Activated CD8-positive, alpha-beta memory T cell treated with anti-CD3 and anti-CD28 coated beads, Interleukin-2, amount 10 ng/mL, durations not matched to agents 7 days and 5 days (primary cell): ENCODE measurements at places on chromosomes 7 and 10. TPM values are rescaled to one million over a fixed set of nuclear protein-coding genes. Genes with fewer than 3 reads are reported as not detected.

Gene UTF1
- total RNA-seq, result not detected

GRCh38 chr10:133097418-133097817, 9.7 kb downstream of the ADGRA1 start:
- no peak for DNase-seq
- no peaks in the 10 kb centered on the region for H3K36me3 ChIP-seq
- peaks cover 4% of the 10 kb centered on the region for H3K27me3 ChIP-seq
- no peak overlapping the region for H3K27ac ChIP-seq
- no peaks in the 10 kb centered on the region for H3K4me1 ChIP-seq

DNA sequence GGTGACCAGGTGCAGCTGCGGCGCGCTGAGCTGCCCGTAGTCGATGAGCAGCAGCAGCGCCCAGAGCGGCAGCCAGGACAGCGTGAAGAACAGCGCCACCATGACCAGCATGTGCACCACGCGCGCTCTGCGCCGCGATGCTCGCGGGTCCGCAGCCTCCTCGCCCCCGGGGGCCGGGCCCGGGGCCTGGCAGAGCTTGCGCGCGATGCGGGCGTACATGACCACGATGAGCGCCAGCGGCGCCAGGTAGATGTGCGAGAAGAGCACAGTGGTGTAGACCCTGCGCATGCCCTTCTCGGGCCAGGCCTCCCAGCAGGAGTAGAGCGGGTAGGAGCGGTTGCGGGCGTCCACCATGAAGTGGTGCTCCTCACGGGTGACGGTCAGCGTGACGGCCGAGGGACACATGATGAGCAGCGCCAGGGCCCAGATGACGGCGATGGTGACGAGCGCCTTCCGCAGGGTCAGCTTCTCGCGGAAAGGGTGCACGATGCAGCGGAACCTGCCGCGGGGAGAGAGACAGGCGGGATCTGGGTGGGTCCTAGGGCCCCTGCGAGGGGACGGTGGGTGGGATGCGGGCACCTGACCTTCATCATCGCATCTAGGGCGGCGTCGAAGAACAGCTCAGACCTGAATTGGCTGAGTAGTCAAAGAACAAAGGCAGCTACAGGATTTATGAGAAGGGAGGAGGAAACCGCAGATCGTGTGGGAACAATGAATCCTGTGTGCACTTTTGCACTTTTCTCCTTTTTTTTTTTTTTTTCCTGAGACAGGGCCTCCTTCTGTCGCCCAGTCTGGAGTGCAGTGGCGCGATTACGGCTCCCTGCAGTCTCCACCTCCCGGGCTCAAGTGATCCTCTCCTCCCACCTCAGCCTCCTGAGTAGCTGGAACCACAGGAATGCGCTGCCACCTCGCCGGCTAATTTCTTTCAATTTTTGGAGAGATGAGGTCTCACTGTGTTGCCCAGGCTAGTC, 22.4 kb upstream of the PPA1 start:
- peaks cover 63% of the 10 kb centered on the region for H3K27me3 ChIP-seq
- no peak overlapping the region for H3K27ac ChIP-seq
- DNase-seq, result no peak

DNA sequence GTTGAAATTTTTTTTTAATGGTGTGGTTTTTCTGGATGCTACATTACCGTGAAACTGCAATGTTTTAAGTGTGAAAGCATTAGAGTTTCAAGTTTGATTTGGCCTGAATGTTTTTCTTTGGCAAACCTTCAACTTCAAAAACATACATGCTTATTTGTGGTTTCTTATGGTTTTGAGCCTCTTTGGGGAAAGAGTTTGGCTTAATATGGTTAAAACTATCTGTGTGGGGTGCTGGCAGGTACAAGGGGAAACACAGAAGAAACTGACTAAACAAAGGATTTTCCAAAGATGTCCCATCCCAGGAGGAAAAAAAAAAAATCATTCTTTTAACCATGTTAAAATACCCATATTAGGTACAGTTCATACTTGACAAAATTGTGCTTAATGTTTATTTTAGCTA, 121.1 kb downstream of the HGF start:
- no peaks in the 10 kb centered on the region for H3K36me3 ChIP-seq
- no peaks in the 10 kb centered on the region for H3K4me1 ChIP-seq

DNA sequence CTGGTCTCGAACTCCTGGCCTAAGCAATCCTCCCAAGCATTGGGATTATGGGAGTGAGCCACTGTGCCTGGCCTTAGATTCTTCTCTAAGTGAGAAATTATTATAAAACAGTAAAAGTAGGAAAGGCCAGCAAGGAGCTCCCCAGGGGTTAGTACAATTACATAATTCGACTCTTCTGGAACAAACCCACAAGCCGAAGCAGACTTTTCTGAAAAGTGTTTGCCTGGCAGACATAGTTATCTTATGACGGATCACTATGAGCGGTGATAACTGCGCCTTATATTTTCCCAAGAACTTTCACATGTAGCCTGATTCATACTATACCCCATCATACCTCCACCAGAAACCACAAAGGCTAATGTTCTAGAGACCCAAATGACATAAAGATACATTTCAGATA, 30.2 kb upstream of the SH3PXD2A start:
- H3K27me3 ChIP-seq, result no peaks in the 10 kb centered on the region
- no peak overlapping the region for H3K4me3 ChIP-seq
- H3K36me3 ChIP-seq, result peaks cover 43% of the 10 kb centered on the region
- peaks cover 25% of the 10 kb centered on the region for H3K4me1 ChIP-seq
- H3K27ac ChIP-seq, result no peak overlapping the region

Gene SRGN
- total RNA-seq, result 366 TPM
